ENCODE measurements at places on chromosomes 1 and 21. TPM values are rescaled to one million over a fixed set of nuclear protein-coding genes. Genes with fewer than 3 reads are reported as not detected.

The FAF1 gene
- total RNA-seq: 52.6 TPM

- DNase-seq: no peak
Observed at GRCh38 chr1:231663211-231663792, 36.7 kb downstream of the DISC1 start.

GRCh38 chr1:19597496-19598309, 46.4 kb upstream of the NBL1 start:
- no peak for DNase-seq

DNA sequence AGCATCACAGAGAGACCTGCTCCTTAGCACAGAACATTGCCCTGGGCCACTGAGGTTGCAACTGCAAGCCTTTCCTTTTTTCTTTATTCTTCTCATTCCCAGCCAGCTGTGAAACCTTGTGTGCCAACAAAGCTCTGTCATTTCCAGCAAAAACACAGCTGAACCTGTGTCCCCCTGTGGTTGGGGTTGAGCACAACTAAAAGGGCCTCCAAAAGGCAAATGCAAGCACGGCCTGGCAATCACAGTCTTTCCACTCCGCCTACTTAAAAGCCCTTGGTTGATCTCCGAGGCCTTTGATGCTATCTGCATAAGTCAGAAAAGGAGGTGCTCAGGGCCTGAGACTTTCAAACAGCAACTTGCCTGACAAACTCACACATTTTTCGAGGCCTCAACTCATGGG, 32.7 kb downstream of the SUSD4 start:
- DNase-seq: no peak

- DNase-seq: peak; percentile 35
Observed at GRCh38 chr1:26696119-26696653, 371 bp downstream of the ARID1A start.

GRCh38 chr1:241306125-241306790, 50.7 kb downstream of the RGS7 start:
- DNase-seq: no peak

The SLFNL1 gene
- 0.25 TPM for total RNA-seq

Data from left colon (tissue), 2 donors.